ENCODE measurements at places on chromosomes 12 and 14.

GRCh38 chr12:26273811-26274210, 78.4 kb downstream of the SSPN start:
- no peak for DNase-seq

- no peak for DNase-seq
These were observed 33.5 kb upstream of the CCDC63 start for GRCh38 chr12:110813285-110813684.

GRCh38 chr14:96940009-96940408, 142.8 kb downstream of the VRK1 start:
- DNase-seq, result no peak

DNA sequence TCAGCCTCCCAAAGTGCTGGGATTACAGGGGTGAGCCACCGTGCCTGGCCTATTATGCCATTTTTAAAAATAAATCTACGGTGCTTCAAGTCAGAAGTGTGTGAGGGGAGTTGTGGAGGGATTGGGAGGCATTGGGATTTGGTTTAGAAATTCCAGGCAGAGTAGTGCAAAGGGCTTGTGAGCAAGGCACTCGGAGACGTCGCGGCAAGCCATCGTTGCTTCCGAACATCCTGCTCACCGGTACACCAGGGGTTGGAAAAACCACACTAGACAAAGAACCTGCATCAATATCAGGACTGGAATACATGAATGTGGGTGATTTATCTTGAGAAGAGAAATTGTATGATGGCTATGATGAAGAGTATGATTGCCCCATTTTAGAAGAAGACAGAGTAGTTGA, 227.0 kb downstream of the ALG10 start:
- DNase-seq, result no peak

DNA sequence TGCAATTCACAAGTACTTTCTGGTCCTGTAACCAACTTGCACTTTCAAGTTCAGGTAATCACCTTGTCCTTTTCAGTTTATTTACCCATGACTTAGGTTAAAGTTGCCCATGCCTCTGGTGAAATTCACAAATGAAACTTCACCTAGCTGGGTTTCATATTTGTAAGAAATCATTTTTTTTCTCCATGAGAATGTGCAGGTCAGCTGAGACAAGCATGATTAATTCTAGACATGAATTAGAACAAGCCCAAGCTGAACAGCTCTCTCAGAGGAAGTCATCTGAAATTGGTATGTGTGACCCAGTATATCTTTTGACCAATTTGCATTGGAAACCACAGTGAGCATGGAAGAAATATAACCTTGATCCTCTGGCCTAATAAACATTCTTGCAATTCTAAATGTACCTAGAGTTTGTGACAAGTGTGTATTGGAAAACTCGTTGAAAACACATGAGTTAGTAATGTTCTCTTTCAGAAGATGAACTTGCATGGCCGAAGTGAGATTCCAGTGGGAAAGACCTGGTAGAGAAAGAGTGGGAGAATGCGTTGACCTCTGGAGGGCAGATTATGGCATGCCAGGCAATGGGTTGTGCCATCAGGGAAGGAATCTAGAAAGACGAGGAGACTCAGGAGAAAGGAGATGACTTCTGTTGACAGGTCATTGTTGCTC, 486.5 kb downstream of the ZFP36L1 start:
- no peak for DNase-seq

DNA sequence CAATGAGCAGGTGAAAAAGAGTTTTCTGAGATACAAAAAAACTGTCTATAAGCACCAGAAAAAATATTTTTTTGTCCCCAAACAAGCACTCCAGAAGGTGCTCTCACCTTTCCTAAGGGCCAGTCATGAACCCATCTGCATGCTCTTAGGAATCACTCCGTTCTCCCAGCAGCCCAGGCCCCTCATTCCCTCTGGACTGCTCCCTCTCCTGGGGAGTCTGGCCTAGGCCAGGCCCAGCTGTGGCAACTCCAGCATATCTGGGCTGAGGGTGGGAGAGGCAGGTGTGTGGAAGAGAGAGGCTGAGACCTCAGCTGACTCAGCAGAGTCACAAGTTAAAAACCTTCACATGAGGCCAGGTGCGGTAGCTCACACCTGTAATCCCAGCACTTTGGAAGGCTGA, 54.6 kb downstream of the TRAFD1 start:
- no peak for DNase-seq

GRCh38 chr12:108592033-108592909, 5.6 kb downstream of the TMEM119 start:
- DNase-seq, result no peak

- peak; percentile 62 for DNase-seq
These were observed 56.7 kb downstream of the C14orf132 start for GRCh38 chr14:96095581-96096476.

- peak; percentile 30 for DNase-seq
These were observed 604 bp downstream of the GLIPR1 start for GRCh38 chr12:75481013-75481705.

Data from fibroblast of skin of right quadriceps (primary cell).